ENCODE measurements at places on chromosomes 6 and 20. TPM values are rescaled to one million over a fixed set of nuclear protein-coding genes. Genes with fewer than 3 reads are reported as not detected.

DNA sequence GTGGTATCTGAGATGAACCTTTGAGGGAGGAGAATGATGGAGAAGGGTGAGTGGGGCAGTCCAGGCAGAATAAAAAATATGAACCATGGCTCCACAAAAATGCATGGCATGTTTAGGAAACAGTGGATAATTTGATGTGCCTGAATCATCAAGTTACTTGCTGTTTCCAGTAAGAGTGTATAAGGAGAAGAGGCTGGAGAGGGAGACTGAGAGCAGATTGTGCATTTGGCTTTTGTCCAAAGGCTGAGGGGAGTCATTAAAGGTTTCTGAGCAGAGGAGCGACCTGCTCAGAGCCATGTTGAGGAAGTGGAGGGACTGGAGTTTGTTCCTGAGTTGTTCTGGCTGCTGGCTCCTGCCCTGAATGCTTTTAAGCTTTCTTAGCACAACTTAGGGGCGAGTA, 6.1 kb downstream of the MMP24 start:
- DNase-seq = no peak

GABRR1 gene
- total RNA-seq = 0.40 TPM

RIMS4 gene
- 5.7 TPM for total RNA-seq

DNA sequence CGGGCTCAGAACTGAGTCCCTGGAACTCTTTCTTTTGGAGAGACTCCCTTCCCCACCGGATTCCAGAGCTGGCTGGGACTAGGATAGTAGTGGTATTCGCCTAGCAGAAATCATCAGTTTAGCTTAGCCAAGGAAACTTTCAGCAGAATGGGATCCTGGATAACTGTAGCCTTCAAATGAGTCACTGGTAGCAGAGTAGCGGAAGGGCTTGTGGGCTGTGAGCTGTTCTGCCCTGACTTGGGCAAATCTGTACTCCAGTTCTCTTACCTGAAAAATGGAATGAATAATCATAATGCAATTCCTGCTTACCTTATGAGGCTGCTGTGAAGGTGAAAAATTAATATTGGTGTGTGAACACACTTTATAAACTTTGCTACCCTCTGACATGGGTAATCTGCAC, 244.3 kb upstream of the CHD6 start:
- DNase-seq = no peak

GRCh38 chr20:39850821-39851330, 838.2 kb downstream of the MAFB start:
- no peak for DNase-seq

MEP1A gene
- total RNA-seq = not detected

EXOC2 gene
- 24.3 TPM for total RNA-seq

DNA sequence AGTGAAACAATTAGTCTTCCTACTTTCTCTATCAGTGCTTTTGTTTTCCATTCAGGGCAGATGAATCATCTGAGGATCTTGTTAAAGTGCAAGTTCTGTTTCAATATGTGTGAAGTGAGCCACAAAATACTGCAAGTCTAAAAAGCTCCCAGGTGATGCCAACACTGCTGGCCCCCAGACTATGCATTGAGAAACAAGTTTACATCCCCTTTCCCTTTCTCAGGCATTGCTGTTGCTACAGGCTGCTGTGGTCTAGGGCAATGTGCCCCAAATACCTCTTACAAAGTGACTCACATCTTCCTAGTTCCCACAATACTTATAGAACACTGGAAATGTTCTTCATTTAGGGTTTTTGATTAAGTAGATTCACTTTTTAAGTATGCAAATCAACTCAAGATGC, 31.8 kb downstream of the ABRACL start:
- no peak for DNase-seq

- peak; percentile 5 for DNase-seq
Observed at GRCh38 chr6:40738551-40739193, 151.5 kb upstream of the LRFN2 start.

DNA sequence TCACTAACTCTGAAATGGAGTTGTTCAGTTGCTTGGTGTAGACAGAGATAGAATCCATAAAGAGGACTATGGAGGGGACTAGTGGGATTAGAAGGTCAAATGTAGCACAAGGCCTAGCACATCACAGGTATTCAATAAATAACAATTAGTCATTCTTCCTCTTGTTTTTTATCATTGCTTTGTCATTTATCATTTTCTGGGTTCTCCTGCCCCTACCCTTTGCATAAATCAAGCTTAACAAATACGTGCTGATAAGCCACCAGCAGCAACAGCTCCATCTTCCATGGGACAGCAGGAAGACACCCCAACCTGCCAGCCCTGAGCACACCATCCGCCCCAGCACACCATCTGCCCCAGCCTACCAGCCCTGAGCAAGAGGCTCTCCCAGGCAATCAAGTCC, 23.1 kb downstream of the TRAM2 start:
- no peak for DNase-seq

GRCh38 chr6:95142661-95143335, 434.5 kb upstream of the MANEA start:
- DNase-seq = no peak

- peak; percentile 36 for DNase-seq
Observed at GRCh38 chr6:34182751-34183531, 37.1 kb upstream of the GRM4 start.

DNA sequence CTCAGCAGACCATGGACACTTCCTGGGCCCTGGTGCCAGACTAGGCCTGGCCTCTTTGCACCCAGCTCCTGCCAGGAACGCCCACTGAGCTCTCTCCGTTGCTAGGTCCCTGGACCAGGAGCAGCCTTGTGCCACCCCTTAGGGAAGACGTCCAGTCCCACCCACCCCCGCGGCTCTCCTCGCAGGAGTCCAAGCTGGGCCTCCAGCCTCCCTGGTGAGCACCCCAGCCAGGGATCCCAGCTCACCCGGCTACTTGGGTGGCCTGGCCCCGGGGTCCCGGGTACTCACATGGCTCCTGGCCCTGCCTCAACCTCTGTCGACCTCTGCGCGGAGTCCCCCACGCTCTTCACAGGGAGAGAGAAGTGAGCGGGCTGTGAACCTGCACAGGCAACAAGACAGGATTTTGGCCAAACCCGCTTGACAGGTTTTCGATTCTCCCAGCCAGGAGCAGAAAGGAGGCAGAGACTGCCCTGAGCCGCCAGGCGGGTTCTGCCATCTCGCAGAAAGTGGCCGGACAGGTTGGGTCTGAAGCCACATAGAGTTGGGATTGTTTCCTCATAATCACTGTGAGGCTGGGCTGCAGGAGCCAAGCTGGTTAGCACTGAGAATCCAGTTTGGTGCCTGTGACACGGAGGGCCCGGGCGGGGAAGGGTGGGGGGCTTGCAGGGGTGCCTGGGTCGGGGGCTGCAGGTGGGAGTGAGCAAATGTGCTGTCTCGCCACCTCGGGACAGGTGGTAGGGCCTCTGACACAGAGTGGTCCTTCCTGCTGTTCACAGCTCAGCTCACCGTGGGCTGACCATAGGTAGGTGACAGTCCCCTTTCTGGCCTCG, at the start of gene RBBP8NL:
TSS of gene RBBP8NL (minus strand) at position 368 of the 830 bp plus-strand sequence. CDS start 7,892 bp downstream, outside the sequence.
- DNase-seq = no peak

CLVS2 gene
- 0.53 TPM for total RNA-seq

DNA sequence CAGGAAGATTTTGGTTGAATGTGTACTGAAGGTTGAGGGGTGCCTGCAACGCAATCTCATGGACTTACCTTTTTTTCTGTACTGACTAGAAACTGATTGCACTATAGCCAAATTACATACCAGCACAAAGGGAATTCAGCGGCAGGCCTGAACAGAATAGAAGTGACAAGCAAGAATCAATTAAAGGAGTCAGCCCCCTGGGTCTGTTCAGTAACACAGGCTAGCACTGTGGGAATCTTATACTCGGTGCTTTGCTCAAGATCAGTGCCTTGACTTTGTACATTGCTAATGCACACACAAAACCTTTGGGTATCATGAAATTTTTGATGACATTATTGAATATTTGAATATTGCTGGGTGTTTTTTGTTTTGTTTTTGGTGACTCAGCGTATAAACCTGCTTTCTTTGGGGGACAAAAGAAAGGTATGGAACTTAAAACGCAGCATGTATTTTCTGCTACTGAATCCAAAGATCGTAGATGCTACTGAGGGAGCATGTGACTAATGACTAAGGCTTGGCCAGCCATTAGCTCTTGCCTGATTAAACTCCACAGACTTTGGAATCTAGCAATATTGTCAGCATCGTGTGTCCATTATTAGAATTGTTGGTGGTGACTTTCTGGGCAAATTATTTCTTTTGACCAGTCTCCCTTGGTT, 236.6 kb downstream of the ARID1B start:
- no peak for DNase-seq

DNA sequence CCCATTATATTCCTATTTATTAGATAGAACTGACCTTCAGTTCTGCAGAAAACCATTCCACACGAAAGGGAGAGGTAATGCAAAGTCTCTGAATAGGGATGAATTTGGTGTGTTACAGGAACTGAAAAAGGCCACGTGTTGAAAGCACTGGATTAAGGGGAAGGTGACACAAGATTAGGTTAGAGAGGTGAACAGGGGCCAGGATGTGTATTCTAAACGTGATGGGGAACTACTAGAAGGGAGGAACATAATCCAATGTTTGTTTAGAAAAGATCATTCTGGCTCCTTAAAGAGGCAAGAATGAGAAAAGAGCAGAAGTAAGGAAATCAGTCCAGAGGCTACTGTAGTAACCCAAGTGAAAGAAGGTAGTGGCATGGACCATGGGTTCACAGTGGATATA, 6.3 kb upstream of the ZKSCAN8 start:
- no peak for DNase-seq

BEND6 gene
- 0.27 TPM for total RNA-seq

DNA sequence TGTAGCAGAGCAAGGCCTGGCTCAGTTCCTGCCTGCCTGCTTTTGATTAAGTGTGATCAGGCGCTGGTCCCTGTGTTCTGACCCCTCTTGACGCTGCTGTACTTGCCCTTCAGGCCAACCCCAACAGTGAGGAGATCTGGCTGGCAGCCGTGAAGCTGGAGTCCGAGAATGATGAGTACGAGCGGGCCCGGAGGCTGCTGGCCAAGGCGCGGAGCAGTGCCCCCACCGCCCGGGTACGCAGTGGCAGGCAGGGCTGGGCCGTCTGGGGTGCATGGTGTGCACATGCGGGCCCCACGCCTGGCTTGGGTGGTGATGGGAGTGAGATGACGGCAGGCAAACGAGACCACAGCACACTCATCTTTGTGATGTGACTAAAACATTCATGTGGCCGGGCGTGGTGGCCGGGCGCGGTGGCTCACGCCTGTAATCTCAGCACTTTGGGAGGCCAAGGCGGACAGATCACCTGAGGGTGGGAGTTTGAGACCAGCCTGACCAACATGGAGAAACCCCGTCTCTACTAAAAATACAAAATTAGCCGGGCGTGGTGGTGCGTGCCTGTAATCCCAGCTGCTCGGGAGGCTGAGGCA, 10.1 kb upstream of the C20orf204 start:
- no peak for DNase-seq

GRCh38 chr6:109475625-109476024, 7.4 kb downstream of the ZBTB24 start:
- DNase-seq = no peak

DNA sequence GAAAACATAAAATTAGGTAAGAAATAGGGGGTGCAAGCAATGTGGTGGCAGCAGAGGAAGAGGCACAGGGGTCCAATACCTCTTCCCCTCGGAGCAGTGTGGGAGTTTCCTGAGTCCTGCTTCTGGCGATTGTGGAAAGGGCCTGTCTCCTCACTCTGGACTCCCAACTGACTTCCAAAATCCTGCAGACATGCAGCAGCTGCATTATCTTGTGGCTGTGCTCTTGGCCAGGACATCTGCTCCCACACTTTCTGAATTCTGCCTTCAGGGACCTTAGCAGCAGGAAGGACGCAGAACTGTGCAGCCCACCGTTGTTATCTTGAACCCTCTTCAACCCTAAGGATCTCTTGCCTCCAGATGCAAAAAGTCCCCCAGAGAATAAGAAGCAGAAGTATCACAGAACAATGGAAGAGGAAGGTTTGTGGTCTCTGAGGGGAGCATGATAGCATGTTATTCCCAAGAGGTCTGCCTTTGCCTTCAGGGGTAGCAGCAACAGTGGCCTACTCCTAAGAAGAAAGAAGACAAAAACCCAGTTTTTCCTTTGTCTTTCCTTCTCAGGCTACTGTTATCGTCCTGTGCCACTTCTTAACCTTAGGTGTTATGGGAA, 102.5 kb upstream of the EMILIN3 start:
- peak; percentile 51 for DNase-seq

MMUT gene
- 15.0 TPM for total RNA-seq

- DNase-seq = no peak
Observed at GRCh38 chr6:16121339-16121738, 7.5 kb upstream of the MYLIP start.

GRCh38 chr6:72642435-72642834, 20.6 kb downstream of the KCNQ5 start:
- DNase-seq = no peak

MAS1 gene
- total RNA-seq = 0.09 TPM

RFX6 gene
- not detected for total RNA-seq

LY6G6F gene
- not detected for total RNA-seq

TFEB gene
- 6.9 TPM for total RNA-seq

- DNase-seq = no peak
Observed at GRCh38 chr20:44069203-44070011, 117.6 kb downstream of the JPH2 start.

- no peak for DNase-seq
Observed at GRCh38 chr20:47154089-47154488, 202.4 kb downstream of the ZMYND8 start.

ANGPT4 gene
- total RNA-seq = 0.04 TPM

DNA sequence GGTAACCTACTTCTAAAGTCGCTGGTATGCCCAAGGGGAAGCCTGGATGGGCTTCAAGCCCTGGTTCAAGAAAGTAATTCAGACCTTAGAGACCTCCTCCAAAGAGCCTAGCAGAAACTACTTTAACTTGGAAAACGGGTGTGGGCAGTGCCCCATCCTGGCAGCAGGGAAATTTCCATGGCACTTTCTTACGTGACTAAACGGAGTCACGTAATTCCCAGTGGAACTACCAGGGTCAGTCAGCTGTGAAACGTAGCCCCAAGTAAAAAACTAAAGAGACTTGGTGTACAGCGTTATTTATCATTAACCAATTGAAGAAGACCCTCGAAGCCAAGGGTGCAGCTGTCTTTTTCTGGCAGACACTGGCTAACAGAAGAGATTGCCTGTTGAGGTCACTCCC, 114.0 kb downstream of the RCAN2 start:
- no peak for DNase-seq

- DNase-seq = no peak
Observed at GRCh38 chr6:136174510-136174909, 75.6 kb downstream of the MTFR2 start.

DNA sequence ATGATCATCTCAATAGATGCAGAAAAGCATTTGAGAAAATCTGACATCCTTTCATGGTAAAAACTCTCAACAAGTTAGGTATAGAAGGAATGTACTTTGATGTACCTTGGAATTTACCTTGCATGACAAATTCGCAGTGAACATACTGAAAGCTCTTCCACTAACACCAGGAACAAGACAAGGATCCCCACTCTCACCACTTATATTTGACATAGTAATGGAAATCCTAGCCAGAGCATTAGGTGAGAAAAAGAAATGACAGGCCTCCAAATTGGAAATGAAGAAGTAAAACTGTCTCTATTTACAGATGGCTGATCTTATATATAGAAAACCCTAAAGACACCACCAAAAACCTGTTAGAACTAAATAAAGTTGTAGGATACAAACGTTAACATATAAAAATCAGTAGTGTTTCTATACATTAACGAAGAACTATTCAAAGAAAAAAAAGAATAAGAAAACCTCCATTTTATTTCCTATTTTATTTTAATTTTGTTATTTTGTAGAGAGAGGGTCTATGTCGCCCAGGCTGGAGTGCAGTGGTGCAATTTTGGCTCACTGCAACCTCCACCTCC, 26.9 kb downstream of the PCNA start:
- no peak for DNase-seq

All from muscle of leg (tissue), 16 donors.